ENCODE measurements at places on chromosomes 11 and 22.

DNA sequence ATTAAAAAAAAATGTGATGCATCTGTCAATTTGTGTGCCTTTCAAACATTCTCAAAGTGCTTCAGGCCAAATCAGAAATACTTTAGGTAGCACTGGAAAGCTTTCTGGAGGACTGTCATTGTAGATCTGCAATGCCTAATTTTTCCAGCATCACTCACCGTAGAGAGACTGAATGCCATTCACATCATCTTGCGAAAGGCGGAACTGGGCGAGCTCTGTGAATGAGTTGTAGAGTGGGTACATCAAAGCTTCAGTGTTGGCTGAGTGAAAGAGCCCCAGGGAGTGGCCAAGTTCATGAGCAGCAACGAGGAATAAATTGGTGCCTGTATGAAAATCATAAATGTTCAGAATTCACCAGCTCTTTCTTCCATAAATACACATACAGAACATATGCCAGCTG is 4.0 kb downstream of the MMP10 start:
- no peak for DNase-seq

GRCh38 chr11:16352707-16353106 is 3.6 kb downstream of the SOX6 start:
- DNase-seq = no peak

DNA sequence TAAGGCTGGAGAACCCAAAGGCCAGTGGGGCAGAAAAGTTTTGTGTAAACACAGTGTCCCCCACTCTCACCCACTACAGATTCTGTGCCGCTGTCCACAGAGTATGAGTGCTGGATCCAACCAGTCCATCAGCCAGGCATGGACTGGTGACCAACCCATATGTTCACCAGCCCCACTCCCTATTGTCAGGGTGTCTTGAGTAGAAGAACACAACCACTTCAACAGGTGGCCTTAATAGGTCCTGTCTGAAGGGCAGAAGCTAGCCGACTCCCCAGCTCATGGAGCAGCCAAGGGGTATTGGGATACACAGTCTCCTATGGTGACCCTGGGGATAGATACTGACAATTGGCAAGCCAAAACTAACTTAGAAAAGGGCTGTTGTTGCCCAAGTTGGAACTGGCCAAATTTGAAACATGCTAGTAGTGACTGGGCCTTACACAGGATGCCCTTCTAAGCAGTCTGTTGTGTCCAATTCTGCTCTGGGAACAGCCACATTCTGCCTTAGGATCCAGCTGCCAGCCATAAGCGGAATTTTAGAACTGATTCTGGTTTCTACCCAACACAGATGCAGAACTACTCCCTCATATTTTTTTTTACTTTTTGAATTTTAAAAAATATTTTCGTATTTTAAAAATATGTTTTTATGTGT is 19.8 kb upstream of the PGM2L1 start:
- DNase-seq = no peak

DNA sequence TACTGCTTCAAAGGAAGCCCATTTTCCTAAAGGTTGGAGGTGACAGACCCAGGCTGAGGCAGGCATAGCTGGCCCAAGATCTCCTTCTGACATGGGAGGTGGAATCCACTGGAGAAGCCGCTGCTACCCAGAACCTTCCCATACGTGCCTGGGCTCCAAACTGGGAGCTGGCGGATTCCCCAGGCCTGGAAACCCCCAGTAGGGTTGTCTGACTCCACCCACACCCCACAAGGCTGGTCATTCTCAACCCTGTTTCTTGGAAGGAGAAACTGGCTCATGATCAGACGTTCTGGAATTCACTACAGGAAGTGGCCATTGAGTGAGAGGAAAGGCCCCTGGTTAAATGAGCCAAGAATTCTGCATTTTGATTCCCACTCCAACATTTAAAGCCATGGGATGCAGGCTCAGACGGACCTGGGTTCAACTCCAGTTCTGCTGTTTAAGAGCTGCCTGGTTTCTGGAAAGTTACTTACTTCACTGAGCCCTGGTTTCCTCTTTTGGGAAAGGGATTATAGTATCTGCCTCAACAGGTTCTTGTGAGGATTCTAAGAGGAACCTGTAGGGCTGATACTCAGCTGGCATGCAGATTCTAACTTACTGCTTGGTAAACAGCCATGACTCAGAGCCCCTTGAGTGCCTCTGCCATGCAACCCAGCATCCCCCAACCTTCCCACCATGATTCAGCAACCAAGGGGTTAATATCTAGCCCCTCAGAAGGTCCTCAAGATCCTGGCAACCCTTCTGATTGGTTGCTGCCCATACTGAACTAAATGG is 19.4 kb upstream of the TSKU start:
- DNase-seq = no peak

- DNase-seq = no peak
Measured at GRCh38 chr22:41263704-41264103, 22.3 kb downstream of the RANGAP1 start.
